ENCODE measurements at places on chromosomes 7 and 10.
A peak's percentile ranks its signal among the peaks of the same experiment; 100 is the strongest.

GRCh38 chr10:99551158-99551557 lies 18.4 kb downstream of the NKX2-3 start:
- DNase-seq, result no peak

DNA sequence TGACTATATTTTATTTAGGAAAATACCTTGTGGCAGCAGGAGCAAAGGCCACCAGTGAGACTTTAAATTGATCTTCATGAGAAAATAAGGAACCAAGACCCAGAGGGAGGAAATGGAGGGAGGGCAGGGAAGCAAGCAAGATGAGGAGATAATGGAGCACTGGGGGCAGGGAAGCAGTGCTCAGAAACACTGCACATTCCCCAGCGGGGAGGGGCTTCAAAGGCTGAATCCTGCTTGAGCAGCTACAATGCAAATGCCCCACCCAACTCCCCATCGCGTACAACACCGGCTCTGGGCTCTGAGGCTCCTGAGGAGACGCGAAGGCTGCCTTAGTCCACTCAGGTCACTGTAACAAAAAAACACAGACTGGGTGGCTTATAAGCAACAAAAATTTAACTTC lies 503.8 kb downstream of the GRID1 start:
- DNase-seq, result no peak

GRCh38 chr10:78565841-78566240 lies 502.9 kb upstream of the ZMIZ1 start:
- DNase-seq, result no peak

GRCh38 chr10:124697837-124698544 lies 46.2 kb downstream of the FAM53B start:
- DNase-seq, result no peak

DNA sequence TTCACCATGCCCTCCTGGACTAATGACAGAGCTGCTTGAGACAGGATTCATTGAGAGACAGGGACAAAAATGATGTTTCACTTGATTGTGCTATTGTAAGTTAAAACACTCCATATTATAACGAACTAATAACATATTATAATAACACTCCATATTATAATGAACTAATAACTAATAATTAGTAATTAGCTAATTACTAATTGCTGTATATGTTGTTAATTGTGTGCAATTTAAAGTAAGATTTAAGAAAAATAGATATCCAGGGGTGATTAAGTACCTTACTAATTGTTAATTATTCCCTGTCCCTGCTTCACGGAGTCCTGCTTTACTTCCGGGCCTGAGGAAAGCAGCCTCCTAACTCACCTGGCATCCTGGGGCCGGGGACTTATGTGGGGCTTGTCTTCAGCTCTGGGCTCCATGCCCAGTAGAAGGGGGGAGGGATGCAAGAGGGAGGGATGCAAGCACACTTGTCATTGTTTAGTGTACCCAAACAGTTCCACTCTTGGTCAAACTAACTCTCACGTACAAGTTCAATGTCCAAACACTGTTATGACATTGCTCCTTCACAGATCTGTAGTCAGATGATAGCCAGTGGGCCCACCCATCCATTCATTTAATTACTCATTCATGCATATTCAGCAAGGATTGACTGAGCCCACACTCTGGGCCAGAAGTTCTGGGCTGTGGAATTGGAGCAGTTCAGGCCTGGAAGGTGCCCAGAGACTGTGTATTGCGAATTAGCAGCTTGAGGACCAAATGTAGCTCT lies 53.8 kb downstream of the COL13A1 start:
- peak; percentile 36 for DNase-seq

- DNase-seq, result no peak
Measured at GRCh38 chr10:125533866-125534265, 149.1 kb downstream of the TEX36 start.

GRCh38 chr7:159102681-159103381 lies 41.8 kb downstream of the VIPR2 start:
- DNase-seq, result no peak

GRCh38 chr7:93265220-93265619 lies 33.1 kb downstream of the VPS50 start:
- no peak for DNase-seq

DNA sequence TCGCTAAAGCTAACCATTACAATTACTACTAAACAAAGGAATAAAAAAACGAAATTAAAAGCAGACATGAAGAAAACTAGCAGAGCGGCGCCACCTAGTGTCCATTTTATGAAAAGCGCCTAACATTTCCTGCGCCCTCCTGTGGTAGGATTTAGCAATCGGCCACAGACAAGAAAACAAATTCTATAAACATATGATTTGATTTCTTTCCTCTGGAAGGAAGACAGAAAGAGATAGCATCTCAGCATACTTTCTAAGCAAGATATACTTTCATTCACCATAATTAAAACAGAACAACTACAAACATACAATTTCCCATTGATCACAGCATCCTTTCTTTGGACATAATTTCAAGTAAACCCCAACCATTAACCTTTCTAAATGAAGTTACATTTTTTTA lies 337.7 kb upstream of the NPVF start:
- DNase-seq, result peak; percentile 15

- DNase-seq, result no peak
Measured at GRCh38 chr10:77001206-77001605, 636.4 kb downstream of the KCNMA1 start.

- no peak for DNase-seq
Measured at GRCh38 chr10:97858001-97858439, 8.4 kb downstream of the GOLGA7B start.

GRCh38 chr7:32222251-32222900 lies 152.2 kb upstream of the PDE1C start:
- DNase-seq, result no peak

- no peak for DNase-seq
Measured at GRCh38 chr10:2469802-2470201, 597.5 kb upstream of the PFKP start.

DNA sequence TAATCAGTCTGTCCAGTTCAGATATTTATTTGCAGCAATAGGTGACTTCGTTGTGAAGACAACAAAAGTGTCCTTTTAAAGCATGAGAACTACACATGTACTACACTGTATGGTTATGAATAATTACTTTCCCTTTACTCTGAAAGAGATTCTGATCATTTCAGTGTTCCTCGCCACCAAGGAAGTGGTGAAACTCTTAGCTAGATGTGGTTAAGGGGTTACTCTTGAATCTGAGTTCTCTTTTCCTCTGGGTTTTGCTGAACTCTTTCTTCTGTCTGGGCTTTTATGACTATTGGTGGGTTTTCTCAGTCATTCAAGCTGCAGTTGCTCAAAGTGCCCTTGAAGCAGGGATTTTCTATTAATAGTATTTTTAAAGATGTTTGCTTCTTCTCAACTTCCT lies 127.9 kb upstream of the SEM1 start:
- no peak for DNase-seq

DNA sequence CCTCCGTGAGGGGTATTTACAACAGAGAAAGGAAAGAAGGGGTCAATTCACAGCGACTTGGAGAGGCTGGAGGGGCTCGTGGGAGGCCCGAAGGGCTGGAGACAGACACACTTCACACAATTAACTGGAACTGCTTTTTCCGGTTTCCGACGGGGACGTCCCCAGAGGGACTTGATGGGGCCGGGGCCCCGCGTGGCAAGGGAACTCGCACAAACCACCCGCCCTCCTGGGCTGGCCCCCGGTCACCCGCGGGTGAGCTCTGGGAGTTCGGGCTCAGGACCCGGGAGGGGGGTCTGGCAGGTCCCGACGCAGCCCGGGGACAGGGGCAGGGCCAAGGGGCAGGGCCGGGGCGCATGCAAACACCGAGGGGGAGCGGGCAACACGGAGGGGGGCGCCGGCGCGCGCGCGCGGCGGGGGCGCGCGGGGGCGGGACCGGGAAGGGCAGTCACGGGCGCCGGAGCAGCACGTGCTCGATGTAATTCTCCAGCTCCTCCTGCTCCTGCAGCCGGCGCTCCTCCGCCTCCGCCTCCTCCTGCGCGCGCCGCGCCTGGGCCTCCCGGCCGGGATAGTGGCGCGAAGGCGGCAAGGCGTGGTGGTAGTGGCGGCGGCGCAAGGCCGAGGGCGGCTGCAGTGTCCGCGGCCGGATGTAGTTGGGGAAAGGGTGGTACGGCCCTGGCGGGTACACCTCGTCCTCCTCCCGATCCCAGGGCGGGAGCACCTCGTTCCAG lies 2.7 kb downstream of the VGF start:
- DNase-seq, result no peak

GRCh38 chr7:14504134-14504533 lies 398.4 kb downstream of the DGKB start:
- peak; percentile 13 for DNase-seq

DNA sequence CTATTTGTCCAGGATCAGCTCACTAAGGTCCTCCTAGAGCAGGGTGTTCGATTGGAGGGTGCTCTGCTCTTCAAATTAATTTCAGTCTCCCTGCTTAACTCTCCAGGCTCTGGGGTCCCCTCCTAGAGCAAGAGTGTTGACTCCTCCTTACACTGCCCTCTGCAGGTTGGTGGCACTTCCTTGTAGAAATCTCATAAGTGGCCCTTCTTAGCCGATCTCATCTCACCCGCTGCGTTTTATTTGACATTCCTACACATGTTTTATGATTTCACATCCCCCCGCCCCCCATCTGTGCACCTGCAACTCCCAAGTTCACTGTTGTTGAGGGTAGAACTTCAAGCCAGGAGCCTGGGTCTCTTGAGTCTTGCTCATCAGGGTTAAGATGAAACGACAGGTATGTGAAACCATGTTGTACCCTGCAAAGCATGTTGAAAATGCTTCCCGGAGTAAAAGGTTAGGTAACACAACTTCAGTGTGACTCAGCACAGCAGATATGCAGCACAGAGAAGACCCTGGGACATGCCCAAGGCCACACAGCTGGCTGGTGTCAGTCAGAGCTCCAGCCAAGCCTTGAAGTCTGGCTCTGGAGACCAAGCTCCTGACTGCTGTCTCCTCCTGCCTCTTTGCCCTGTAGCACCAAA lies 171.2 kb downstream of the PRKAG2 start:
- DNase-seq, result no peak

- DNase-seq, result no peak
Measured at GRCh38 chr7:6205971-6206660, 66.3 kb downstream of the CYTH3 start.

GRCh38 chr7:96819111-96819700 lies 109.6 kb upstream of the SEM1 start:
- DNase-seq, result no peak

- DNase-seq, result no peak
Measured at GRCh38 chr10:49435225-49435624, 39.3 kb upstream of the DRGX start.

- no peak for DNase-seq
Measured at GRCh38 chr10:47008769-47009168, 97.5 kb downstream of the PTPN20 start.

DNA sequence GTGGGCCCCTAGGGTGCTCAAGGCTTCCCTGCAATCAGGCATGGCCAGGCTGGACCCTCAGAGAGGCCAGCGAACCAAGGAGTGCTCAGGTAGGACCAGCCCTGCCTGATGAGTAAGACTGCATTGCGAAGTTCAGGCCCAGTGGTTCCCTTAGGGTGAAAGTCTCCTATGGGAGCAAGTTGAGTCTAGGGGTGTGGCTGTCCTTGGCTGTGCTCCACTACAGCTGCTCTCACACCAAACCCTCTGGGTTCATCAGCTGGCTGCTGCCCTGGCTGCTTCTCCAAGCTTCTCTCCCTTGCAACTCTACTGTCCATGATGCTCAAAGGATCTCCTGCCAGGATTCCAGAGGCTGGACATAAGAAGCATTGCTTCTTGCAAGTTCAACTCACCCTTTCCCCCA lies 18.7 kb downstream of the FAM25A start:
- DNase-seq, result no peak

DNA sequence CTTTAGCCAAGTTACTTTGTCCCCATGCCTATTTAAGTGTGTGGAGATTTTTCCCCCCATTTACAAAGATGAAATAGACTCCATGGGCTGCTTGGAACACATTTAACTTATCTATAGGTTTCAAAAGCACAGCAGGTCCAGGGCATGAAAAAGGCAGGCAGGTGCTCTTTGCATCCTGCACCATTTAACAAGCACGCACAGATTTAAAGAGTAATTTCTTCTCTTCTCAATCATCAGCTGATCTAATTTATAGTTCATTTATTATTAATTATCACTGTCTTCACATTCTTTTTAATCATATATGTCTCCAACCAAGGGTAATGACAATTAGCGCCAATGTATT lies 156.8 kb downstream of the CACNA2D1 start:
- no peak for DNase-seq

GRCh38 chr7:106992511-106992910 lies 52.0 kb upstream of the PRKAR2B start:
- no peak for DNase-seq

DNA sequence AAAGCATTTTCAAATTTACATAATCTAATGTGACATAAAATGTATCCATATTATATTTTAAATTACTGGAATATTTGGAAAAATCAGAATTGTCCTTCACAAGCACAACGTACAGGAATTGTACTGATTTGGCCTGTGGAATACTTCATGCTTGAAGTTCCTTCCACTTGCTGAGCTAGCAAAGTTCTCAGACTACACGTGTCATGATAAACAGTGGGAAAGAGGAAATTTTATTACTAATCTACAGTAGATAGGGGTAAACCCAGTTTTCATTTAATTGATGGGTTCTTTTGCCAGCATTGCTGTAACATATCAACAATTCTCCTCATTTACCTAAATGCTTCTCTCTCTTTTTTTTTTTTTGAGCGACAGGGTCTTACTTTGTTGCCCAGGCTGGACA lies 45.6 kb upstream of the FIGNL1 start:
- DNase-seq, result no peak

GRCh38 chr7:87058744-87059524 lies 520 bp downstream of the ELAPOR2 start:
- peak; percentile 41 for DNase-seq

DNA sequence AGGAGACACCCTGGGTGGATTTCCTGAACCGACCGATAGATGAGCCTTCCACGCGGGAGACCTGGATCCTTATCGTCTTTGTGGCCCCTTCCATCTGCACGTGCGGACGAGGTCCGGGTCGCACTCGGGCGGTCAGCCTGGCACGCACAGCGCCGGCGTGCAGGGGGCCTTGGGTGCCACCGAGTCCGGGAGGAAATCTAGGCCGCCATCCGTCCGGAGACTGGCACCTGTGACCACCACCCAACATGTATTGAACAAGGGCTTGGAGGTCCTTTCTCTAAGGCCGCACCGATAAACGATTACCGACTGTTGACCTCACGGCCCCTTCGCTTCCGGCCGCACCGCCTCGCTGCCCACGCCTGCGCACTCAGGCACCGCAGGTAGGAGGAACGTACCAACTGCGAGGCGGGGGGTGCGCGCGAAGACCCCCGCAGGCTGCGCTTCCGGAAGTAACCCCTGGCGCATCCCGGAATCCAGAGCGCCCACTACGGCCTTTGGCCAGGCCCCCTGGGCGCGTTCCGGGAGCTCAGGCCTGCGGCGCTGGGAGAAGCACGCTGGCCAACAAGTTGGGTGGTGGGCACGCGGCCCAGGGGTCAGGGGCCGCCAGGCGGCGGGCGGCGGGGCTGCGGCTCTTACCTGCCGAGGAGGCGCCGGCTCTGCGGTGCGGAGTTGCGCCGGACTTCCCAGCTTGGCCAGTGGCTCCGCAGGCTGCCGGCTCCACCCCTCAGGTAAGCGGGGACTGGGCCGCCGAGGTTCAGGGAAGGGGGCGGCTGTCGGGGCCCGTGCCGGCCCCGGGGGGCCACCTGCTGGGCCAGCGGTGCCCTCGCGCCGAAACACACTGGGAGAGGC lies at the start of the genes ACTR3C and LRRC61:
Gene ACTR3C (minus strand): TSS at position 713 of the 849 bp plus-strand sequence. CDS start 28,249 bp downstream, outside the sequence.
Gene LRRC61 (plus strand): TSS at position 523 of the 849 bp plus-strand sequence. CDS start 13,507 bp downstream, outside the sequence.
- no peak for DNase-seq

GRCh38 chr10:71402005-71402404 lies 5.3 kb downstream of the CDH23 start:
- no peak for DNase-seq

GRCh38 chr7:24665564-24666294 lies 91.5 kb downstream of the GSDME start:
- no peak for DNase-seq

Measured in anterior cingulate cortex (tissue), 58 donors.